ENCODE measurements at places on chromosomes 2 and 18. TPM values are rescaled to one million over a fixed set of nuclear protein-coding genes. Genes with fewer than 3 reads are reported as not detected.

- DNase-seq = no peak
- H3K27ac ChIP-seq = no peak overlapping the region
- H3K4me1 ChIP-seq = no peaks in the 10 kb centered on the region
Measured at GRCh38 chr18:32110005-32110404, 18.3 kb downstream of the RNF138 start.

Gene EML6
- total RNA-seq = 2.6 TPM

Gene GAD1
- total RNA-seq = 7.8 TPM

Gene ALPI
- not detected for total RNA-seq

- no peaks in the 10 kb centered on the region for H3K27me3 ChIP-seq
- H3K36me3 ChIP-seq = no peaks in the 10 kb centered on the region
- peak overlapping the region; percentile 71 for H3K27ac ChIP-seq
- no peak for DNase-seq
- H3K4me1 ChIP-seq = peaks cover 3% of the 10 kb centered on the region
Measured at GRCh38 chr2:217279140-217279539, 419.3 kb upstream of the TNP1 start.

GRCh38 chr2:235669983-235670962, 176.4 kb downstream of the AGAP1 start:
- H3K36me3 ChIP-seq = no peaks in the 10 kb centered on the region
- H3K4me1 ChIP-seq = no peaks in the 10 kb centered on the region
- DNase-seq = peak; percentile 62
- H3K27ac ChIP-seq = no peak overlapping the region
- H3K27me3 ChIP-seq = no peaks in the 10 kb centered on the region

Gene AMER3
- not detected for total RNA-seq

DNA sequence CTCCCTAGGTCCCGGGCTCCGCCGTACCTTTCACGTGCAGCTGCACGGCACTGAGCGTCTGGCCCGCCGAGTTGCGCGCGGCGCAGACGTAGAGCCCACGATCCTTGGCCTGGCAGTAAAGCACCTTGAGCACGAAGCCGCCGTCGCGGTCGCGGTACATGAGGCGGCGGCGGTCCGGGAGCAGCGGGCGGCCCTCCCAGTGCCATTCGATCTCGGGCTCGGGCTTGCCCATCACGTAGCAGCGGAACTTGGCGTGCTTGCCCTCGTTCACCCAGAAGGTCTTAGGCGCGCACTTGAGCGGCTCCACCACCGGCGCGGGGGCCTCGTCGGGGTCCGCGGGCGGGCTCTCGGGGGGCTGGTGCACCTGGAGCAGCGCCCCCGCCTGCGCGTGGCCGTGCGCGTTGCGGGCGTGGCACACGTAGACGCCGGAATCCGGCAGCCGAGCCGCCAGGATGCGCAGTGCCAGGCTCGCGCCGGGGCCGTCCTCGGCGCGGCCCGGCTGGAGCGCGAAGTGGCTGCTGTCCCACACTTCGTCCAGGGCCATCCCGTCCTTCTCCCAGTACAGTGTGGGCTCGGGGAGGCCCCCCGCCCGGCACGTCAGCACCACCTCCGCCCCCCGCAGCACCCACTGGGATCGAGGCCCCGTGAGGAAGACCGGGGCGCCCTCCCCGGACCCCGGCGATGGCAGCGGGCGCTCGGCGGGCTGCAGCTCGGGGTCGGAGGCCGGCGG, 980 bp downstream of the OBSL1 start:
- peak overlapping the region; percentile 47 for H3K27ac ChIP-seq
- H3K4me3 ChIP-seq = peak overlapping the region; percentile 91
- H3K27me3 ChIP-seq = no peaks in the 10 kb centered on the region

DNA sequence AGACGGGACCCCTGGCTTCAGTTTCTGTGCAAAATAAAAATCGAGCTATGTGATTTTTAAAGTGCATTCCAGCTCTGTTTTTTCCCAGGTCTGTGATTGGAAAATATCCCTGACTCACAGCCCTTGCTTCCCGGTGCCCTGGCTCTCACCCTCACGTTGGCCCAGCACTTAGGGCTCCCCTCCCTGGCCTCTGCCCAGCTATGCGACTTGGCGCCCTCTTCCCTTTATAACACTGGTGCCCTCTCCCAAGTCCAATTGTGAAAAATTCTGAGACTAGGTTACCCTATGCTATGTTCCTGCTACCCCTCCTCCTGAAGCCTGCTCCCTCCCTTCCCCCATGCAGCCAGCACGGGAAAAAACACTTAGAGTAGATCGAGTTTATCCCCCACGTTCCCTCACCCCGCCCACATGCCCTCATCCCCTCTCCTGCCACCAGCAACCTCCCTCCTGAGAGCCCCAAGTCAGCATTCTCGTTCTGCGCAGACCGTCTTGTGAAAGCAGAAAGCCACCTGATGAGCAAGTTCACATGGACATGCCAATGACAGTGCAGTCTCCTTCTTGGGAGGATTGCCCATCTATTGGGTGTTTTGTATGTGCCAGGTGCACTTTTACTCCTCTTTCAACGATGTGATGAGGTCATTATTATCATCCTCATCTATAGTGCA, 228.8 kb downstream of the VAPA start:
- H3K4me1 ChIP-seq = no peaks in the 10 kb centered on the region
- H3K27ac ChIP-seq = no peak overlapping the region
- no peak for DNase-seq
- H3K27me3 ChIP-seq = no peaks in the 10 kb centered on the region

DNA sequence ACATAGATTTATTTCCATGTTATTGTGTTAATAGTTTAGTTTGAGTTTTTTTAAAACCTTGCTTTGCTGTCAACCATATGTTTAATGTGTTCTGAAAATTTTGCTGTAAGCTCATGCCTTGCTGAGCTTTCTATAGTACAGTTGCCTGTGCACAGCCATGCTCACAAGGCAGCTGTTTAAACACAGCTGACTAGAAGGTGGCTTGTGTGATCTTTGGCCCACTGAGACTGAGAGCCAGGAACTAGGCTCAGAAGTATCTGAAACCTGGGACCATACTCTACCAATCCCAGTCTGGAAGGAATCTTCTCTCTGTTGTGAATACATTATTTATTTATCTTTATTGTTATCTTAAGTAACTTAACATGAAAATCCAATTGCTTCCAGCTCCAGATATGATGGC, 350.5 kb downstream of the KIAA1328 start:
- no peak for DNase-seq
- no peak overlapping the region for H3K4me3 ChIP-seq
- no peak overlapping the region for H3K27ac ChIP-seq

Gene SERPINB13
- not detected for total RNA-seq

Gene CCDC121
- total RNA-seq = 3.6 TPM
